Hematopoietic multipotent progenitor cell (in vitro differentiated cells): ENCODE measurements at places on chromosomes 2 and 18. TPM values are rescaled to one million over a fixed set of nuclear protein-coding genes. Genes with fewer than 3 reads are reported as not detected.

DNA sequence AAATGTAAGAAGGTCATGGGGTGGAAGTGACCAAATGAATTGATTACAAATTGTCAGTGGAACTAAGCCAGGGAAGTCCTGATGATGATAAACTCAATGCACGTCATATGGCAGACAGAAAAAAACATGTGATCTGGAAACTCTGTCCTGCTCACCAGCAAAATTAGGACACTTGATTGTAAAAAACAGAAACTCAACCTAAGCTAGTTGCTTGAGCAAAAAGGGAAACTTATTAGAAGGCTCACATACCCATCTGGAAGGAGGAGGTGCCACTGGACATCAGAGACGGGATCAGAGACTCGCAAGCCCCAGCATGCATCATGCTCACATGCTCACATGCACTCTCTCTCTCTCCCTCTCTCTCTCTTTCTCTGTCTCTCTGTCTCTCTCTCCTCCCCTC, 96.8 kb downstream of the SP3 start:
- DNase-seq = no peak

GRCh38 chr18:41974796-41975201, 19.8 kb downstream of the PIK3C3 start:
- no peak for DNase-seq

DNA sequence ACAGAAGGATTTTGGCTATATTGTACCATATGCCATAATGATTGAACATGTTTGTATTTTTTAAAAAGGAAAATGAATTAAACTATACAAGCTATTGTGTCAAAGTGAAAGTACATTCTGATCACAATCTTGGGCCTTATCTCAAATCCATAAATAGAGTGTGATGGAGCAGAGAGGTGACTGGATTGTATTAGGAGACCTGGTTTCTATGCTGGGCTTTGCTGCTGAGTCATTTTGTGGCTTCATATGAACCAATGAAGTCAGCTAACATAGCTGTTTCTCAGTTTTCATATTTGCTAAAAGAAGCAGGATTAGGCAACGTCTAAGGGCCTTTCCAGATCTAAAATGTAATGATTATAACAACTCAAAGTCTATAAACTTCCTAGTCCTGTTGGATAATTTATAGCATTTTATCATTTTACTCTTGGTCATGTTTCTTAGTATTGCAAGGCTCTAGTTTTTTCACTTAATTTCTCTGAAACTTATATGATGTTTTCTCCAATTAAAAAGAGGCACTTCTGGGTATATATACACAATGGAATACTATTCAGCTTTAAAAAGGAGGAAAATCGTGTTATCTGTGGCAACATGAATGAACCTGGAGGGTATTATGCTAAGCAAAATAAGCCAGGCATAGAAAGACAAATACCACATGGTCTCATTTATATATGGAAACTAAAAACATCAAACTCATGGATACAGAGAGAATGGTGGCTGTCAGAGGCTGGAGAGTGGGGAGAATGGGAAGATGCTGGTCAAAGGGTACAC, 112.3 kb downstream of the MEP1B start:
- DNase-seq = peak; percentile 16

- DNase-seq = no peak
Measured at GRCh38 chr2:237696461-237696860, 69.1 kb downstream of the LRRFIP1 start.

DNA sequence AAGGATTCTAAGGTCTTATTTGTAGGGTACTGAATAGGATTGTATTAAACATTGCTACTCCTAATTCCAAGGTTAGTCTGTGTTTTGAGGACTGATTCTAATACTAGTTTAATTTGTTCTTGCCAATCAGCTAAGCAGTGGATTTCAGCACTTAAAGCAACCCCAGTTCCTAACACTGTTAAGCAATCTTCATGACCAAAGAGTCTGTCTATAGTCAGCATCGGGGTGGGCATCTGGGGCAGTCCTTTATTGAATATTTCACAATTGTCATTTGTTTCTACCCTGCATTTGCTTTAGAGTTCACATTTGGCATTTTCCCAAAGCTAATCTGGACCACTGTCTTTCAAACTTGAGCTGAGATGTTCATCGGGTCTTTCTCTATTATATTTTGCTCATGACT, 248.0 kb upstream of the TANK start:
- no peak for DNase-seq

DNA sequence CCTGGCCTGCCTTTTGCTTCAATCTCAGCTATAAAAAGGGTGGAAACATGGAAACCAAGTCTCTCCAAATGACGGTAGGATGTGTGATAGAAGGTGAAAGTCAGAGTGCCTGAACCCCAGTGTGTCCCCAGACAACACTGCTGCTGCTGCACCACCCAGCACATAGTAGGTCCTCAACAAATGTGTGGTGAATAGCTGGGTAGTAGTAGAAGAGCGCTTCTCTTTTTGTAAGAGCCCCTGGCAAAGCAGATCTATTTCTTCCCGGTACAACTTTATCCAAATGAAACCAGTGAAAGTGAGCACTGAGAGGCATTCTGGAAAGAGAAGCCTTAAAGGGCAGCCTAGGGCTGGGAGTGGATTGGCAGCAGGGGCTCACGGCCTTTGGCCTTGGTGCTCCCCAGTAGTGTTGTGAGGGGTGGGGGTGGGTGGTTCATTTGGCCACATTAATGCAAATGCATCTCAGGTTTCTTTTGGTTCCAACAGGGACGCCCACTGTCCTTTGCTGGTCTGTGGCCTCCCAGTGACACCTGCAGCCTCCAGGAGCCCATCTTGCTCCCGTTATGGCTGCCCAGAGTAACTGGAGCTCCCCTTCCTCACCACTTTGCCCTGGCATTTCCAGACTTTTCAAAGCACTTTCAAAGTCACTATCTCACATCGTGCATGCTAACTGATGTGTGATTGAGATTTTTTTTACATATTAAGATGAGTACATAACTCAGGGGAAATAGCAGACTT, 304.3 kb upstream of the EPAS1 start:
- DNase-seq = no peak

GRCh38 chr2:12675352-12675795, 41.4 kb upstream of the TRIB2 start:
- DNase-seq = no peak

- no peak for DNase-seq
Measured at GRCh38 chr2:238096311-238097011, 3.7 kb upstream of the ESPNL start.

MYO7B gene
- 1.9 TPM for total RNA-seq

- no peak for DNase-seq
Measured at GRCh38 chr18:67636597-67637385, 120.3 kb upstream of the DSEL start.

ZNF396 gene
- total RNA-seq = 0.81 TPM

GRCh38 chr2:106833256-106833655, 52.7 kb downstream of the ST6GAL2 start:
- no peak for DNase-seq

GRCh38 chr2:138329162-138329561, 172.4 kb upstream of the SPOPL start:
- DNase-seq = no peak

DNA sequence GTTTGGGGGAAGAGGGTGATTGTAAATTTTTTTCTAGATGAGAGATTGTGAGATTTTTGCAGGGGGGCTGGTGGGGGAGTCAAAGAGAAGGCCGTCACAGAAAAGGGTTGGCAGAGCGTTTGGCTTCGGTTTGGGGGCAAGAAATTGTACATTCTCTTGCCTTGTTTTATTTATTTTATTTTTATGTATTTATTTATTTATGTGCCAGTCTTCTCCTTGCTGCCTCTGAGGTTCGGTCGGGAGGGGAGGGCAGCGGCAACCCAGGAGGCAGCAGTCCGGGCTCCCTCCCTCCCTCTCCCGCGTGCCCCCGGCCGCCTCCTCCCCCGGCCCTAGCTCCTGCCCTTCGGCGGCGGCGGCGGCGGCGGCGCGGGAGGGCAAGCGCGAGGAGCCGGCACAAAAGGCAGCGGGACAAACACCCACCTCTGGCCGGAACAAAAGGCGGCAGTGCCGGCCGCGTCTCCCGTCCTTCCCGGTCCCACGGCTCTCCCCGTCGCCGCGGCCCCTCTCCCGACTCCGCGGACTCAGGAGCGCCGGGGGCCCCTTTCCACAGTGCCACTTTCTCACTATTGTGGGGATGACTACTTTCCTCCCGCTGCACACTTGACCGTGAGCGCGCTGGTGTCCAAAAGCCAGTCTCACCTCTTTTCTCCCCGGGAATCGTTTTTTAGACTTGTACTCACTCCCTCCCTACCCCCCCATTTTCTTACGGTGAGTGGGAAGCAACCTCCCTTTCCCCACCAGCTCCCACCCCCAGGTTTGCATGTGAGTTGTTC, 1.2 kb downstream of the BCL11A start:
- no peak for DNase-seq

IL18R1 gene
- total RNA-seq = 1.3 TPM

KIF1A gene
- total RNA-seq = not detected

DNA sequence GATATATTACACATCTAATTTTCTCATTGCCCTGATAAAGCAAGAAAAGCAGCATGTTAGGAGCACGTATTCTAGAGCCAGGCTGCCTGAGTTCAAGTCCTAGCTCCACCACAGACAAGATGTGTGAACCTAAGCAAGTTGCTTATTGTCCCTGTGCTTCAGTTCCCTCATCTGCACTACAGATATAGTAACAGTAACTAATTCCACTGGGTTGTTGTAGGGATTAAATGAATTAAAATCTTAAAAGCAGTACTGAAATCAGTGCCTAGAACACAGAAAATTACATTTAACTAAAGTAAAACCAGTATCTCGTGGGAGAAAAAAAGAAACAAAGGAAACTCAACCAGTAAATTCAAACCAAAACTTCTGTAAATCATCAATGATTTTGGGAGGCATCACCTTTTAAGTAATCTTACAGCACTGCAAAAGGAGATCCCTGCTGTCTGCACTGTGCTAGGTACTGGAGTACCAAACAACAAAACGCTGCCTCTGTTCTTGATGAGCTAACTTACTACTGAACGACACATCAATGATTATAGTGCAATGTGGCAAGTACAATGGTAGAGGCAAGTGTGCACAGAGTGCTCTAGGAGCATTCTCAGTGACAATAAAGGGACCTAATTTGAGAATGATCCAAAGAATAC, 7.9 kb downstream of the MAP3K2 start:
- no peak for DNase-seq

GRCh38 chr2:205612636-205613035, 69.7 kb upstream of the NRP2 start:
- peak; percentile 28 for DNase-seq

DNA sequence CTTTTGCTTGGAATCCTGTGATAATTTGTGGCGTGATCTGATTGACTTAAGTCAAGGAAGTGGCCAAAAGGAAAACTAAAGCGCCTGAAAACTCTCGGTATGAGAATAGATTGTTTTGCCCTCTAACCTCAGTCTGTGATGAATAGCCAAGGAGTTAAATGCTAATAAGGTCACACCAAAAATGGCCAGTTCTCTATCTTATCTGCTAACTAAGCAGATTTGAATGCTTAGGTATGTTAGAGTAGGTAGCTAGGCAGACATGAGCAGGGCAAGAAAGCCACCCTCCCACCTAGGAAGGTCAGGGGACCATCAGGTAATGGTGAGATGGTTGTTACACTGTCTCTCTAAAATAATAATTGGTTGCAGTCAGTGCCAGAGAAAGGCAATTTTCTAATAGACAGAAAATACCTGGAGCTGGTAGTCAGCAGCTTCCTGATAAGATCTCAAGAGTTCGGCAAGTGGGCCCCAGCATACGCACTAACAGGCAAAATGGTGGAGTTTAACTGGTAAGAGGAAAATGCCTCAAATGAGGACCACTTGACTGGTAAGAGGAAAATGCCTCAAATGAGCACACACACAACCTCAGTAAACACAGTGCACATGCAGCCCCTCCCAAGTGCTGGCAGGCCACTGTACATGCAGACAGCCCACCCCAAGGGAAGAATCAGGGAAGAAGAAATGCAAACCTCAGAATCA, 468.4 kb downstream of the MBD2 start:
- no peak for DNase-seq

- no peak for DNase-seq
Measured at GRCh38 chr2:128405981-128406613, 87.4 kb upstream of the HS6ST1 start.

DNA sequence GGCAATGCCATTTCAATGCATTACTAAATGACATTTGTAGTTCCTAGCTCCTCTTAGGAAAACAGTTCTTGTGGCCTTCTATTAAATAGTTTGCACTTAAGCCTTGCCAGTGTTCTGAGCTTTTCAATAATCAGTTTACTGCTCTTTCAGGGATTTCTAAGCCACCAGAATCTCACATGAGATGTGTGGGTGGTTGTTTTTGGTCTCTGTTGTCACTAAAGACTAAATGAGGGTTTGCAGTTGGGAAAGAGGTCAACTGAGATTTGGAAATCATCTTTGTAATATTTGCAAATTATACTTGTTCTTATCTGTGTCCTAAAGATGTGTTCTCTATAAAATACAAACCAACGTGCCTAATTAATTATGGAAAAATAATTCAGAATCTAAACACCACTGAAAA, 45.3 kb downstream of the HADHB start:
- DNase-seq = no peak

GRCh38 chr2:134976074-134976702, 57.6 kb downstream of the CCNT2 start:
- DNase-seq = peak; percentile 83

DNA sequence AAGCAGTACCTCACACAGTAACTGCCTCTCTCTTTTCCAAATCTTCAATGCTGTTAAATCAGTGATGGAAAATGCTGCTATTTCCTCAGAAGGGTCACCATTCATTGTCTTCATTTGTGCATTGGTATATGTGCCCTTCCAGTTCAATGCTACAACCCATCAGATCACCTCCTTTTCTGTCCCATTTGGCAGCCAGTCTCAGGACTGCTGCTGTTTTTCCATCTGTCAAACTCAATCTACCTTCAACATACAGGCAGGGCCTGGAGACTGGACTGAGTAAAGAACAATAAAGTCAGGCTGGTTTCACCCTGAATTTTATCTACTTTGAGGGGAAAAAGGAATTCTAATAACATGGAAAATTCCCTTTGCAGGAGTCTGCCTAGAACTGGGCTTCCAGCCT, 17.9 kb downstream of the ZNF385B start:
- DNase-seq = no peak

RAMP1 gene
- total RNA-seq = 1.6 TPM
